ENCODE measurements at places on chromosomes 2 and 18.

GRCh38 chr18:3184275-3184963 is 35.3 kb downstream of the MYOM1 start:
- DNase-seq: no peak

- DNase-seq: no peak
Measured at GRCh38 chr2:89850881-89851582, 1159.6 kb downstream of the RPIA start.

DNA sequence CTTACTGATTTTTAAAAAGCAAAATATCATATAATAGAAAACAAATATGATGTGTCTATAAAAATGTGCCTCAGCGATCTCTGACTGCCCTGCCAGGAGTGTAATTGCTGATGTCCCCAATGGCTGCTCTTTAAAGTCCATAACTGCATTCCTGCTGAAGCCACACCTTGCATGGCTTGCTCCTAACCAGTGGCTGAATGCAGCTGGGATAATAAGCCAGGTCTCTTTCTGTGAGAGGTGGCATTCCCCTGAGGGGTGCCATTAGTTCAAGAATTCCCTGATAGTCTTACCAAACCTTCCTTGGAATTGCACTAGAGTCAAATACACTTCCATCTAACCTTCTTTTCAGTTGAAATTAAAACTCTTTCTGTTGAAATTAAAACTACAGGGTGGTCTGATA is 125.8 kb upstream of the ZNF804A start:
- no peak for DNase-seq

DNA sequence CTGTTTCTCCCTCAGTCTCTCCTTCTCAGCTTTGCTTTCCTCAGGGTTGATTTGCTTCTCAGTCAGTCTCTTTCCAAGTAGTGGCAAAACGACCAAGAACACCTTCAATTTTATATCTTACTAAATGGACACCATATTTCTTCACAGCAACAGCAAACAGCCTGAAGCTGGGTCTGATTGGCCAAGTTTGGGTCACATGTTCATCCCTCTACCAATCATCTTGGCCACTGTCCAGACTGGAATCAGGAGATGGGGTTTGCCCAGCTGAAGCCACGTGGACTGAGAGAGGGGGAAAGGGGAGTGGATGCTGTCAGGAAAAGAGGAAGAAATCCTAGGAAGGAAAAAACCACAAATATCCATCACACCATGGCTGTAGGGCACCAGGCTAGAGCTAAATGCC is 42.0 kb upstream of the ACMSD start:
- DNase-seq: no peak

DNA sequence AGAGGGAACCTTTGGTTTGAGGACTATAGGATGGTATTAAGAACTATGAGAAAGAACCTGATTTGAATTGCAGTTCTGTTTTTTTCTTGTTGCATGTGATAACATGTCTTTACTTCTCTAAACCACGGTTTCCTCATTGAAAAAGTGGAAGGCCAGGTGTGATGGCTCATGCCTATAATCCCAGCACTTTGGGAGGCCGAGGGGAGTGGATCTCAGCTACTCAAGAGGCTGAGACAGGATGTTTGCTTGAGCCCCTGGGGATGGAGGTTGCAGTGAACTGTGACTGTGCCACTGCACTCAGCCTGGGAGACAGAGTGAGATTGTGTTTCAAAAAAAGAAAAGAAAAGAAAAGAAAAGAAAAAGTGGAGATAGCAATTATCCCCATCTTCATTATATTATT is 32.3 kb downstream of the SCN9A start:
- DNase-seq: no peak

- DNase-seq: no peak
Measured at GRCh38 chr2:62040926-62041325, 135.5 kb downstream of the COMMD1 start.

GRCh38 chr18:65721619-65722018 is 29.2 kb upstream of the CDH7 start:
- DNase-seq: no peak

- no peak for DNase-seq
Measured at GRCh38 chr18:26869640-26870039, 4.1 kb upstream of the AQP4 start.

DNA sequence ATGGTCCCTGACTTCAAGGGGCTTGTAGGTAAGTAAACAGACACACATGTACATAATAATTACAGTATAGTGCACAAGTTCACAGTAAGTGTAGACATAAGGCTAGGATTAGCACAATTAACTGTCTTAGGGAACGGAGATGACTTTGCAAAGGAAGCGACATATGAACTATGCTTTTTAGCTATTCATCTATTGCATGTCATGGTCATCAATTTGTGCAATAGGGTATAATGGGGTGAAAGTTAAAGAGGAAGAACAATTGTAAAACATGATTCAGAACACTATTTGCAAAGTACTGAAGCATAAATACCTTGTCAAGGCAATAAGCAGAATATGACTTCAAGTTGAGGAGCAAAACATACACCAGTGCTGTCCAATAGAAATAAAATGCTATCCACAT is 112.3 kb upstream of the SLC8A1 start:
- DNase-seq: no peak

DNA sequence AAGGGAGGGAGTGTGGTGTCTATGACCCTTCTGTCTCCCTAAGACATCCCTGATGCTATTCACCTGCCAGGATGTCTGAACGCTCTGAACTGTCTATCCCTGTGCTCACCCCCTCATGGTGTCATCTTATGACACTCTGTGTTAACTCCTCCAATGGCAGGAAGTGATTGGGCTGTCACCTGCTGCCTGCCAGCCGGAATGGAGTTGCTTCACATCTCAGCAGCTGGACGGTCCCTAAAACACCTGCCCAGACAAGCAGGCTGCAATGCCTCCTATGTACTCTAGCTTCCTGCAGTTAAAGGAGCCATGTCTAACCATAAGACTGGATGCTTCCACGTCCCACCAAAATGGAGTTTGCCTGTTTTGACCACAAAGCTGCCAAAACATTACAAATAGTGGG is 99.9 kb downstream of the CPO start:
- no peak for DNase-seq
